Substantia nigra (tissue), 51 donors: ENCODE measurements at places on chromosomes 12 and 14.

- DNase-seq: no peak
Observed at GRCh38 chr12:28059668-28060067, 87.1 kb upstream of the PTHLH start.

GRCh38 chr12:10612984-10613348 is 443 bp downstream of the MAGOHB start:
- DNase-seq: no peak

DNA sequence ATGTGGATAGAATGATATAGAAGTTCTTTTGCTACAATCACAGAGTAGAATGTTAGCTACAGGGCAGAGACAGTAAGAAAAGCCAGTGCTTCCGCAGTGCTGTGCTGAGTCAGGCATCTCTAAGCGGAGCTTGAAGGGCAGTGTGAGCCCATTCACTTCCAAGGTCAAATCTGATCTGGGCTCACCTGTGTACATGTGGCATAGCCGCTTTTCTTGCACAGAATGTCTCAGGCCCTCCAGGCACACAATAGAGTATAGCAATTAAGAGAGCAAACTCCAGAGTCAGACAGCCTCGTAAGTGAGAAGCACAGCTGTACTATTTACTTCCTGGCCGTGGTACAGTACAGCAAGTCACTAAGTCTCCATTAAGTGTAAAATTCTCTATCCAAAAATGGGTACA is 26.8 kb downstream of the CORO1C start:
- no peak for DNase-seq

- no peak for DNase-seq
Observed at GRCh38 chr12:126974779-126975178, 1292.2 kb upstream of the TMEM132C start.

GRCh38 chr14:94588311-94588710 is 7.1 kb downstream of the SERPINA5 start:
- DNase-seq: no peak

DNA sequence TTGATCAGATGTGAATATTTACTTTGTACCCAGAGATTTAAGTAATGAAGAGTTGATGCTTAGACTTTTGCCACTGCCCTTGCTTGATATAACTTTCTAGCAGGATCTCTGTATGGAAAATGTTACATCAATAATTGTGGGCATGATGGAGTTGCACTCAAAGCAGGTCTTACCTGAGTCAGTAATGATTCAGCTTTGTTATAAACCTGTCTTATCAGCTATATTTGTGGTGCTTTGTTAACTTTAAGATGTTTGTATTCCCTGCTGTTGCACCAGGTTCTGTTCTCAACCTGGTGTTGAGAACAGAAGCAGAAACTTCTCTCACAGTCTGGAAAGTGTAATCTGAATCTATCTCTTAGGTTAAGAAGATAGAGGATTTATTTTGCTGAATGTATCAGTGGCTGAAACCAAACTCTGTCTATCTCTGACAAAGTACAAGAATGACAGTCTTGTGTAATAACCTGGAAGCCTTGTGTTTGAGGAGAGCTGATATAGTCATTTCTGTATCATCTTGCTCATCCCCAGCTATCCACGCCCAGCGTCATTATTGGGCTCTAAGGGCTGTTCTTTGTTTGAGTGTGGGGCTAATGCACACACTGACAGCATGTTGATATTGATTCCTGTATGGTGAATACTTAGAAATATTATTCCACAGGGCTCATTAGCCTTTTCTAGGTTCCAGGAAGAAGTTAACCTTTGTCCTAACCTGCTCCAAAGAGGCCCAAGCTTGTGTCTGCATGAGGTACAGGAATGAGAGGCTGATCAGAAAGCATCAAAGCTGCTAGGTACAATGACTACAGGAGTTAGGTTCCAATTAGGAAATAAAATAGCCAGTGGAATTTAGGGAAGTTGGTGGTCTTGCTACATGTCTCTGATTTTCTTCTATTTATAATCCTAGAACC is 3.6 kb downstream of the AKAP6 start:
- DNase-seq: no peak

DNA sequence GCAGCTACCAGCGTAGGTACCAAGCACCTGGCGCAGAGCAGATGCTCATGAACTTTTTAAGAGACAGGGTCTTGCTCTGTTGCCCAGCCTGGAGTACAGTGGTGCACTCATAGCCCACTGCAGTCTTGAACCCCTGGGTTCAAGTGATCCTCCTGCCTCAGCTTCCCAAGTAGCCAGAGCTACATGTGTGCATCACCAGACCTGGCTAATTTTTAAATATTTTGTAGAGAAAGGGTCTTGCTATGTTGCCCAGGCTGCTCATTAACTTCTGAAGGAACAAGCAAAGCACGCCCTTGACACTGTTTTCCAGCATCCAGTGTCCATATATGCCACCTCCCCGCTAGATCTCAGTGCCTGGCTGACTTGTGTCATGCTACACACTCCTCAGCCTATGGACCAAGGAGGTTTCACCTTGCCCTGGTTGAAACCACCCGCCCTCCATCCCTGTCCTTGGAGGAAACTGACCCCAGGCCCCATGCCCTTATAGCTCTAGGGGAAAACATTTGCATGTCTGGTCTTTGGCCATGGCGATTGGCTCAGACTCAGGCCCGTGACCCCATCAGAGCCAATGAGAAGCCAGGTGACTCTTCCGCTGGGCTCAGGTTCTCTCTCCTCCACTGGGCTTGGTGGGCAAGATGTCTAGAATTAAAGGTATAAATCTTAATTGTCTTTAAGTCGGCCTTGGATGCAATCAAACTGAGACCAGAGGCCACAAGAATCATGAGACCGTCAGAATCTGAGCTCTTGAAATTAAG is 26.3 kb downstream of the TESC start:
- DNase-seq: no peak

- no peak for DNase-seq
Observed at GRCh38 chr12:75783093-75783877, 248.3 kb downstream of the PHLDA1 start.

- DNase-seq: no peak
Observed at GRCh38 chr12:119089380-119090013, 89.2 kb upstream of the HSPB8 start.

DNA sequence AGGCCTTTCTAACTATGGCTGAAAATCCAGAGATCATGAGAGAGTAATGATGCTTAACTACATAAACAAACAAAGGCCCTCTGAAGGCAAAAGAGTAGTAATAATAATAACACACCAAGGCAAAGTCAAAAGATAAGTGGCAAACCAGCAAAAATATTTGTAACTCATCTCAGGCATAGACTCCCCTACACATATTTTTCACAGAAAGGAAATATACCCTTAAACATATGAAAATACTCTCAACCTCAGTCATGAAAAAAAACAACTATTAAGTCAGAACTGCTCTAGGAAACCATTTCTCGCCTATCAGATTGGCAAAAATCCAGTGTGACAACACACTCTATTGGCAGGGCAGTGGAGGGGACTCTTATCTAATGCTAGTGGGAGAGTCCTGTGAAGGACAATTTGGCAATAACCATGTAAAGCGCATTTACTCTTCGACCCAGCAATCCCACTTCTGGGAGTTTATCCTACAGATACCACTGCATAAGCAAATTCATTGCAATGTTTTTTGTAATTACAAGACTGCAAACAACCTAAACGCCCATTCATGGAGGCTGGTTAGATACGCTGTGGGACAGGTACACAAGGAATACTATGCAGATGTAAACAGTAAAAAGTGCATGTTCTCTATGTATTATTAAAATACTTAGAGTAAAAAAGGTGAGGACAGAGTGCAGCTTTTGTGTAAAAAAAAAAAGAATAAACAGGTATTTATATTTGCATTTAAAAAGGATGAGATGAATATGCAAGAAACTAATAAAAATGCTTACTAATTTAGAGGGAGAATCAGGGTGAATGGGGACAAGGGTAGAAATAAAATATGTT is 26.0 kb upstream of the IL22 start:
- no peak for DNase-seq

DNA sequence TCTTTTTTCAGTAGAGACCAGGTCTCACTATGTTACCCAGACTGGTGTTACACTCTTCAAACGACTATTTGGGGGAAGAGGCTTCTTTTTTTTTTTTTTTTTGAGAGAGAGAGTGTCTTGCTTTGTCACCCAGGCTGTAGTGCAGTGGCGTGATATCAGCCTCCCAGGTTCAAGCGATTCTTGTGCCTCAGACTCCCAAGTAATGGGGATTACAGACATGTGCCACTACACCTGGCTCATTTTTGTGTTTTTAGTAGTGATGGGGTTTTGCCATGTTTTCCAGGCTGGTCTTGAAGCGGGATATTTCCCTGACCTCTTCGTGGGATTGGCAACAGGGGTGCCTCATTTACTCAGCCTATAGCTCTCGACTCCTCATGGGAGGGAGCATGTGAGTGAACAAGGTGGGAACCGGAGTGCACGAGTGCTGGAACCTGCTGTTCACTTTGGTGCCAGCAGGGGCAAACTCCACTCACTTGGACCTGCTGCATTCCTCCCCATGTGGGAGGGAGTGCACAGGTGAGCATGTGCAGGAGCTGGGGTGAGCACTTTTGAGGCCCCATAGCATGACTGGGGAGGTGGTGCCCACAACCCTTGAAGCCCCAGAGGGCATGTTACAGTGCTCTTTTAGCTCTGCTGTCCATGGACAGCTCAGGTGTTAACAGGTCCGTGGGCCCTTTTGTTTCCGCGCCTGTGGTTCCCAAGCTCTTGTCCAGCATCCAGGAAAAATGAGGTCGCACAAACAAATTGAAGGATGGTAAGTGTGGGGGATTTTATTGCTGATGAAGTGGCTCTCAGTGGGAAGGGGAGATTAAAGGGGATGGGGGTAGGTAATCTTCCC is 79.1 kb upstream of the HECTD1 start:
- DNase-seq: no peak

DNA sequence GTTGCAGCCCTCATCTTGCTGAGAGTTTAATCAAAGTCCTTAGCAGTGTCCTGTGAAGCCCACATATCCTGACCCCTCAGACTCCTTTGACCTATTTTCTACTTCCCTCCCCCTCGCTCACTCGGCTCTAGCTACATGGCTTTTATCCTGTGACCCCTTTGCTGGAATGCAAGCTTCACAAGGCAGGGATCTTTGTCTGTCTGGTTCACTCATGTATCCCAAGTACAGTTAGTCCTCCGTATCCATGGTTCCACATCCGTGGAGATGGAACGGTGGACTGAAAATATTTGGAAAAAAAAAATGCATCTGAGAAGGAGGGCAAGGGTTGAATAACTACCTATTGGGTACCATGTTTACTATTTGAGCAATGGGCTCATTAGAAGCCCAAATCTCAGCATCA is 173.8 kb downstream of the BCAT1 start:
- DNase-seq: no peak

- DNase-seq: no peak
Observed at GRCh38 chr12:88375306-88376305, 204.7 kb downstream of the KITLG start.

DNA sequence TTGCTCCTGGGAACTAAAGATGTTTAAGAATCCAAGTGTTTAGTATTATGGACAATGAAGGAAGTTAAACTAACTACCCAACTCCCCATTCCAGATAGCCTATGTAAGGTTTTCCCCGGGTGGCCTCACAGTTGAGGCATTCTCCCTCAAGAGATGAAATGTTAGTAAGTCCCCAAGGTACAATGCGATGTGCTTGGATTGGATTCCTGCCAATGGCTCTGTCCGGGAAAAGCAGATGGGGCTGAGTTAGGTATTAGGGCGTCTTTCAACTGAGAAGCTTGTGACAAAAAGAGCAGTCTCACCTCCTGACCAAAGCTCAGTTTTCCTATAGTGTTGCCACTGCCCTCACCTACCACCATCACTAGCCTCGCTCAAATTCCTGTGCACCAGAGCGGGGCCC is 64.8 kb upstream of the E2F7 start:
- no peak for DNase-seq
